ENCODE measurements at places on chromosomes 2 and 18.

- no peak overlapping the region for H3K27ac ChIP-seq
- H3K4me1 ChIP-seq = no peaks in the 10 kb centered on the region
- peaks cover 17% of the 10 kb centered on the region for H3K27me3 ChIP-seq
- no peaks in the 10 kb centered on the region for H3K36me3 ChIP-seq
- no peak overlapping the region for H3K4me3 ChIP-seq
Observed at GRCh38 chr18:57273194-57273593, 79.2 kb upstream of the ST8SIA3 start.

DNA sequence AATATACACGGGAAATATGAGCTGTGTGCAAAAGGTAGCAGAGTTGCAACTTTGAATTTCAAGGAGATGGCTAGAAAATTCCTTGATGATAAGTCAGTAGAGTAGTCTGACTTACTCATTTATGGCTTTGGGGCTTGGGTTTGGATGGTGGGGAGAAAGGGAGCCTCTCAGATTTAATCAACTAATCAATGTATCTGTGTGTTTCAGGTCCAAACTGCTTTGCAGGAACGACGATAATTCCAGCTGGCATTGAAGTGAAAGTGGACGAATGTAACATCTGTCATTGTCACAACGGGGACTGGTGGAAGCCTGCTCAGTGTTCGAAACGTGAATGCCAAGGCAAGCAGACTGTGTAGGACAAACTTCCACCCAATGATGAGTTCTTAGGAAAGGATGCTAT, 164.6 kb downstream of the VWC2L start:
- no peaks in the 10 kb centered on the region for H3K4me1 ChIP-seq
- no peaks in the 10 kb centered on the region for H3K36me3 ChIP-seq
- DNase-seq = no peak
- no peak overlapping the region for H3K4me3 ChIP-seq

GRCh38 chr2:100733391-100734187, 86.3 kb upstream of the NPAS2 start:
- DNase-seq = peak; percentile 21
- H3K27me3 ChIP-seq = no peaks in the 10 kb centered on the region
- no peak overlapping the region for H3K4me3 ChIP-seq
- peaks cover 7% of the 10 kb centered on the region for H3K4me1 ChIP-seq
- no peak overlapping the region for H3K27ac ChIP-seq

DNA sequence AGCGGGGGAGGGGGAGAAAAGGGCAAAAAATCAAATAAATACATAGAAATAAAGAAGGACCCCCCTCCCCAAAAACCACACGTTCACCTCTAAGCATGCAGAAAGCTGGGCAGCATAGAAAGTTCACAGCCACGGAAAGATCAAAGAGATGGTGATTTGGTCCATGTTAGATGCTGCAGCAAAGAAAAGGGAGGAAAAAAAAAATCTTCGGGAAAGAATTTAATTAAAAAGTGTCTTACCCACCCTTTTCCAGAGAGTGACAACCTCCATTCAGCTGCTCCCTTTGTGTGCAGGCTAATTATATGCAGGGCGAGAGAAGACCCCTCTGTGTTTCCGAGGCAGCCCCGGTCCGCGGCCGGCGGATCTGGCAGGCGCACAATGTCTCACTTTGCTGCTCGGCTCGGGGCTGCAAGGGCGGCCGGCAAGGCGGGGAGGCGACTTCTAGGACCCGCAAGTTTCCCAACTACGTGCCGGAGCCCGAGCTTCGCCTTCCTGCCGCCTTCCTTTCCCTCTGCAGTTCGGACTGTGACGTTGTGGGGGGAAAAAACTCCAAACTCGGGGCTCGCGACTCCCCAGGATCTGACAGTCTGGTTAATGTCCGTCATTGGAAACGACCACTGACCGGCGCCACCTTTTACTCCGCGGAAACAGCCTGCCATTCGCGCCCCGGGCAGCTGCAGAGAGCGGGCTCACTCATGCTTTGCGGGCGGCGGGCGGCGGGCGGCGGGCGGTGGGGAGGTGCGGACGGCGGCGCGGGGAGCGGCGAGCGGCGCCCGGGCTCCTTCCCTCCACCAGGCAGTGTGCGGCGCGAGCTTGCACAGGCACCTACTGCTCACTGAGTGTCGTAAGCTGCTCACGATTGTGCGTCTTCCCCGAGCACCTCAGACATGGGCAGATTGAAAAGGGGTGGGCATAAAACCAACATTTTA, at the start of gene LRRTM1:
Gene LRRTM1, minus strand, starts transcription at position 844 of the 929 bp plus-strand sequence. CDS start 933 bp downstream, outside the sequence.
- H3K27me3 ChIP-seq = peaks cover 21% of the 10 kb centered on the region
- peak within 1 kb of the TSS; percentile 3 for H3K27ac ChIP-seq
- DNase-seq = no peak
- peak within 1 kb of the TSS; percentile 35 for H3K4me3 ChIP-seq

All from heart right ventricle (tissue), 16 donors.